ENCODE measurements at places on chromosomes 5 and 9.

- no peak for DNase-seq
- no peaks in the 10 kb centered on the region for H3K4me1 ChIP-seq
- no peak overlapping the region for H3K27ac ChIP-seq
- H3K36me3 ChIP-seq: no peaks in the 10 kb centered on the region
These were observed 75.9 kb downstream of the TENT4A start for GRCh38 chr5:6788956-6789649.

DNA sequence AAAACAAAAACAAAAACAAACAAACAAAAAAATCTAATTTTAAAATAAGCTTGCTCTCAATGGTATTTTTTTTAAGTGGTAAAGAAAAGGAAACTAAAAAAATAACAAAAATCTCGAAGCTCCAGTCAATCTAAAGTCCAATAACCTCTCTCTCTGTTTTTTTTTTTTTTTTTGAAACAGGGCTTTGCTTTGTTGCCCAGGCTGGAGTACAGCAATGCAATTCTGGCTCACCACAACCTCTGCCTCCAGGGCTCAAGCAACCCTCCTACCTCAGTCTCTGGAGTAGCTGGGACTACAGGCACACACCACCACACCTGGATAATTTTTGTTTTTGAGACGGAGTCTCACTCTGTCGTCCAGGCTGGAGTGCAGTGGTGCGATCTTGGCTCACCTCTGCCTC, 25.9 kb upstream of the GLDC start:
- no peaks in the 10 kb centered on the region for H3K27me3 ChIP-seq
- H3K36me3 ChIP-seq: no peaks in the 10 kb centered on the region
- no peak for DNase-seq
- no peaks in the 10 kb centered on the region for H3K4me1 ChIP-seq
- no peak overlapping the region for H3K27ac ChIP-seq
- H3K4me3 ChIP-seq: no peak overlapping the region

DNA sequence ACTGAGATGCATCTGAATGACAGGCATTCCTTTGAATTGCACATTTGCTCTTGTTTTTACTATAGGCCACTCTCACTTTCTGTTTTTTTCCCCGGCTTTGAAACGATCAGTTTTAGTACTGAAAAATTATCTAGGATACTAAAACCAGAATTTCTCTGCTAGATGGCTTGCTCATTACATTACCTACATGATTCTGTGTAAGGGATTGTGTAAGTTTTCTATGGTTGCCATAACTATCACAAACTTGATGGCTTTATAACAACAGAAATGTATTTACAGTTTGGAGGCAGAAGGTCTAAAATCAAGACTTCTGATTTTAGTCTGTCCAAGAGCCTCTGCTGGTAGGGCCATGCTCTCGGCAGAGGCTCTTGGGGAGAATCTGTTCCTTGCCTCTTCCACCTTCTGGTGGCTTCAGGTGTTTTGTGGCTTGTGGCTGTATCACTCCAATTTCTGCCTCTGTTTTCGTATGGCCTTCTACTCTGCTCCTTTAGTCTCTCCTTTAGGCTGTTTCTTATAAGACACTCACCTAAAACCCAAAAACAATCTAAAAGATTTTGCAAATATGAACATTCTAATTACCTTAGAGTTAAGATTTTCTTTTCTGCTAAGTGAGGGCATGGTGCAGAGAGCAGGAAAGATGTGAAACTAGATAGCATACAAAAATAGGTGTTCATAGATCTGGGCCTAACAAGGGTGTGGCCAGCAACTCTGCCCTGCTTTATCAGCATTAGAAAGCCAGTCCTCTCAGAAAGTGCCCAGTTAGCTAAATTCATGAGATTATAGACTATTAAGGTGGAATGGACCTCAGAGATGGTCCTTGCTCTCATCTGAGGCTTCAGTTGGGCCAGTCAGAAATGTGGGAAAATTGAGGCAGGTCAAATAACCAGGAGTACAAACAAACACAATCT, 93.3 kb upstream of the CDKN2B start:
- H3K36me3 ChIP-seq: no peaks in the 10 kb centered on the region
- H3K4me1 ChIP-seq: no peaks in the 10 kb centered on the region
- H3K27me3 ChIP-seq: no peaks in the 10 kb centered on the region
- no peak for DNase-seq
- H3K27ac ChIP-seq: no peak overlapping the region

- H3K4me3 ChIP-seq: no peak overlapping the region
- H3K27me3 ChIP-seq: no peaks in the 10 kb centered on the region
- no peak overlapping the region for H3K27ac ChIP-seq
- no peak for DNase-seq
These were observed 83.8 kb upstream of the GNA14 start for GRCh38 chr9:77731930-77732329.

DNA sequence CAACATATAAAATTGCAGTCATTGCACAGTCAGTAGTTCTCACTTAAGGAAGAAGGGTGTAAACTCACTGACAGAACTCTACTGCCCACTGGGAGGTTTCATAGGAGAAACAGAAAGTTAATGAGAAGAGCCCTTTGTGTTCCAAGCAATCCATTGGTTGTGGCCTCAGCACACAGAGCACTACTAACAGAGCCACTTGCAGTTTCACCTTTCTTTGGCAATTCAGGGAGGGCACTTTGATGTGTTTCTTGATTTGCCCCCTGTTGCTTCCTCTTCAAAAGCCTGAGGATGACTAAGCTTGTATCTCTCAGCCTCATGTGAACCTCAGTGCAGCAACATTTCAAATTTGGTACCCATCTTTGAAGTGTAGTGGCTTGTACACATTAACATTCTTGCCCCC, 409.4 kb downstream of the DMRTA1 start:
- H3K27ac ChIP-seq: no peak overlapping the region
- DNase-seq: no peak
- no peak overlapping the region for H3K4me3 ChIP-seq
- H3K4me1 ChIP-seq: 0 out of 2 replicates have a peak, but pooled peaks cover 3% of the 10 kb centered on the region
- H3K36me3 ChIP-seq: no peaks in the 10 kb centered on the region
- H3K27me3 ChIP-seq: no peaks in the 10 kb centered on the region

Measured in iPS DF 6.9 (cell line).